ENCODE measurements at places on chromosomes 4 and X.
A peak's percentile ranks its signal among the peaks of the same experiment; 100 is the strongest.

DNA sequence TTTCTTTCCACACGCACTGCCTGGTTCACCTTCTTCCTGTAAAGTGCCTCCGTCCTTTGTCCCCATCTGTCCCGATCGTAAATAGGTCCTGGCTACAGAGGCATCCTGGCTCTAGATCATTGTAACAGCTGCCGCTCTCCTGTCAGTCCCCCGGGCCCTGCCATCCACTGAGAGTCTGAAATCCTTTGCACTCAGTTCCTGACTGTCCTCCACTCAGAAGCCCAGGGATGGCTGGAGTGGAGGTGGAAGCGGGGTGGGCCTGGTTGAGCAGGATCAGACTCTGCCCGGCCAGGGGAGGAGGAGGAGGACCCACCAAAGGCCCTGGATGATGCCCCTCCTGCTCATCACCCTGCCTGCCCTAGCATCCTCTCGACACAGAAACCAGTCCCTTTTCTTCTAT is 29.8 kb downstream of the PIGG start:
- no peak for DNase-seq

DNA sequence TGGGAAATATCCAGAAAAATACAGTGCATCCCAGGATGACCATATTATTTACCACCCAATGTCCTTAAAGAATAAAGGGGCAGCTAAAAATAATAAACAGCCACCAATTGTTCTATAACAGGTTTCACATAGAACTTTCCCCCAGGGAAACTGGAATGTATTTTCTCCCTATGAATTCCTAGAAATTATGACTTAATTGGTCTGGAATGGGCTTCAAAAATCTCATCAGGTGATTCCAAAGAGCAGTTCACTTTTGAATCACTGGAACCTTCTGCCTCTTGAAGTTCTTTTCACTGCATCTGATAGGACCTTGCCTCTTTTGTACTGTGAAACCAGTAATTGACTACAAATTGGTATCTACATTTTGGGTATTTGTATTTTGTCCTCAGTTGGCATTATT is 119.3 kb downstream of the ZNF330 start:
- DNase-seq = no peak

- no peak for DNase-seq
Observed at GRCh38 chr4:79177388-79177787, 148.5 kb downstream of the NAA11 start.

GRCh38 chr4:244471-244870 is 60.8 kb downstream of the ZNF732 start:
- peak; percentile 16 for DNase-seq

DNA sequence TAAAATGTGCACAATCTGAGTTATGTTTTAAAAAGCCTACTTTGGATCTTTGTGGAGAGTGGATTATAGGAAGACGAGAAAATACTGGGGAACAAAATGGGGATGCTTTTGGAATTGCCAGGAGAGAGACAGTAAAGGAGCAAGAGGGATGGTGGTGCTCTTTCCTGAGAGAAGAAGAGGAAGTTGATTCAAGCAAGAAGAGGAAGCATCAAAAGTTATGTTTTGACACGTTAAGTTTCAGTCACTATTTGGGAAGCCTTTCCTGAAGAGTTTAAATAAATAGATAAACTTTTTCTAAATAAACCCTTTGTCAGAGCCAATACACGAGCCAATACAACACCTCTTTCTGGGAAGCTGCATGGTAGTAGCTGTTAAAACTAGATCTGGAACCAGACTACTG is 394.1 kb downstream of the GALNTL6 start:
- DNase-seq = no peak

DNA sequence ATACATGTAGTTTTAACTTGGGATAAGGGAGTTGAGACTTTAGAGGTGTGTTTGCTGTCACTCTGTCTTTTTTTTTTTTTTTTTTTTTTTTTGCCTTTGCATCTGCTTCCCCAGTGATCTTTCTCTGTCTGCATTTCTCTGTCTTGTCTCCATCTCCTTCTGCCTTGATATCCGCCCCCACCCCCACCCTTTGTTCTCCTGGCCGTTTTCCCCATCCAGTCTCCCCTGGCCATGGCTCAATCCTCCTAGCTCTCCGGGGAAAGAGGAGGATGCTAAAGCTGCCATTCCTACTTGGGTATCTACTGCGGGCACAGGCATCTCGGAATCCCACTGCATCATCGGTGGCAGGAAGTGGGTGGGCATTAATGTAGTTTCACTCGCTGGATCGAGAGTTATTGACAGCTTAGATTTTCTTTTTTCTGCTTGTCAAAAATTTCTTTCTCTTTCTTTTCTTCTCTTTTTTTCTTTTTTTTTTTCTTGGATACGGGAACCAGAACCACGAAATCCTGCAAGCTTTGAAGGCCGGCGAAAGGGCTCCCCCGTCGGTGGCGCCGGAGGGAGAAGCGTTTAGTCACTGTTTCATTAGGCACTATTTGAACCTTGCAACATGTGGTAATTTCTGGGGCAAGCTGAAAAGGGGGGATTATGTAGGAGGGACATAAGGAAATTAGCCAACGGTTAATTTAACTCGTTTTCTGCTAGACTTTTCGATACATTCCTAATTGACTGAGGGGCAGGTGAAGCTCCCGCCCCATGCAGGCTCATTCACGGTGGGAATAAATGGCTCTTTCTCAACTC is 8.2 kb downstream of the GSX2 start:
- no peak for DNase-seq

- no peak for DNase-seq
Observed at GRCh38 chr4:96354036-96354712, 514.3 kb downstream of the PDHA2 start.

DNA sequence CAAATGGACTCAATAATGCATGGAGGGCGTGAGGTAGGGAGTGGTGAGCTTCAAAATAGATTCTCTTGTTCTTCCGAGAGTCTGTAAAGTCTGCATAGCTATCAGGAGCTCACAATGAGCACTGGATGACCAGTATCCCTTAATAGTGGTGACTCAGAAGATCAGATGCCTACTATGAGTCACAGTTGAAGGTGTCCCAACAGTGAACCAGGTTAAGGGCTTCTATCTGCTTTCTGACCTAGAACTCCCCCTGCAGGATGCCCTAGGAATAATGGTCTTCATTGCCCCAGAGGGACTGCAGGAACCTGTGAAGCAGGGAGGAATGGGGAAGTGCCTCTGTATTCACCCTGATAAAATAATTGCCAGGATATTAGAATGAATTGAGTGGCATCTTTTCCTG is 22.1 kb downstream of the DGKK start:
- no peak for DNase-seq
